ENCODE measurements at places on chromosomes 2 and 18.
A peak's percentile ranks its signal among the peaks of the same experiment; 100 is the strongest.

DNA sequence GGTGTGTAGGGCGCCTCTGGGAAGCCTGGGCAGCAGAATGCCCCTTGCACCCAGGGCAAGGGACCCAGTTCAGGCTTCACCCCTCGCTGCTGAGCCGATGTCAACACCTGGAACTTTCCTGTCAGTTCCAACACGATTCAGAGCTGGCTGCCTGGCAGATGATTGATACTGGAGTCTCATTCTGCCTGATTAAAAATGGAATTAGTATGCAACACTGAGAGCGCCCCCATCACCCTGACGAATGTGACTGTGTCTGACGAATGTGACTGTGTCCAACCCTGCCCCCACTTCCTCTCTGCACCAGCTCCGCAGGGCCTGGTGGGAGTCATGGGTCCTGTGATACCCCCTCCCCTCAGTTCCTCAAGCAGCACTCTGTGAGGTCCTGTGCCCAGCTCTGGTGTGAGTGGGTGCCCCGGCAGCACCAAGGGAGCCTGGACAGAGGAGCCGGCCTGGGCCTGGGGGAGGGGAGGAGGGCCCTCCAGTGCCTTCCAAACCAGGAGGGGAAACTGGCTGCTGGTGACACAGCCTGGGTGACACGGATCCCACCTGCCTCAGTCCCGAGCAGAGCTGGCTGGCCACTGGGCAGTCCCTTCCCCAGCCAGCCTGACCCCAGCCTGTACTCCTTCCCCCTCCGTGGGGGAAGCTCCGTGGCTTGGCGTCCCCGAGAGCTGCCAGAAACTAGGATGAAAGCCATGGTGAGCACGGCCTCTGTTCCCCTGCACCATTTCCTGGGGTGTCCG is 41.4 kb upstream of the ALPP start:
- DNase-seq = no peak

GRCh38 chr2:170554278-170554955 is 160.7 kb upstream of the SP5 start:
- DNase-seq = no peak

DNA sequence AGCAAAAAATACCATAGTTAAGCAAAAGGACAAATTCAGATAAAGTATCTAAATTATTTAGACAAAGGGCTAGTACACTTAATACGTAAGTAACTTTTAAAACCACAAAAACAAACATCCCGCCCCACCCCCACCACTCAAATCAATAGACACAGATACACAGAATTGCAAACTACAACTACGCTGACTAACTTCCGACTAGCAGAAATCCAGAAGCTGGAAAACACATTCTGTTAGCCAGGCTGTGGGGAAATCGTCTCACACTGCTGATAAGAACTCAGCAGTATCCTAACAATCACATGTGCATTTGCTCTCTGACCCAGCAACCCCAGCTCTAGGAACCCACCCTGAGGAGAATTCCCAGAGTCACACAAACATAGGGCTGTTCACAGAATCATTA is 16.6 kb downstream of the FAM168B start:
- DNase-seq = no peak

- no peak for DNase-seq
Measured at GRCh38 chr2:100041385-100041784, 101.0 kb downstream of the AFF3 start.

DNA sequence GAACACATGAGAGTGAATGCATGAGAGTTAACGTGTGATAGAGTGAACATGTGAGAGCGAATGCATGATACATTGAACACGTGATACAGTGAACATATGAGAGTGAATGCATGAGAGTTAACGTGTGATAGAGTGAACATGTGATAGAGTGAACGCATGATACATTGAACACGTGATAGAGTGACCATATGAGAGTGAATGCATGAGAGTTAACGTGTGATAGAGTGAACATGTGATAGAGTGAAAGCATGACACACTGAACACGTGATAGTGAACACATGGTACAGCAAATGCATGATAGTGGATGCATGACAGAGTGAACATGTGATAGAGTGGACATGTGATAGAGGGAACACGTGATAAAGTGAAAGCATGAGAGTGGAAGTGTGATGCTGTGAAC is 517.9 kb downstream of the EIPR1 start:
- DNase-seq = no peak

DNA sequence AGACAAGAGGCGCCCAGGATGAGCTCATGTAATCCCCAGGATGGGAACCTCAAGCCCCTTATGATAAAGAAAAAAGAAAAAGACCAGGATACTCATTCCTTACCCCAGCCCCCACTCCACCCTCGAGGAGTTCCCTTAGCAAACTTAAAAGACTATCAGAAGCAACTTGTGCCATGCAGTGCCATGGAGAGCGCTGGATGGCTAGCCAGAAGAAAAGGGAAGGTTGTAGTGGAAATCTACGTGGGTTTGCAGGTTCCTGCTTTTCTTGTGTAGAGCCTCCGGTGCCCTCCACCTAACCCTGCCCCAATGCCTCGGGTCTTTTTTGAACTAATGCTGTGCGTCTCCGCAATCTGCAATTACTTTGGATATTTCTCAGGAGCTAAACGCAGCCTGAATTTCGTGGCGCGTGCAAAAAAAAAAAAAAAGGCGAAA is 16.2 kb upstream of the BCL11A start:
- DNase-seq = no peak

DNA sequence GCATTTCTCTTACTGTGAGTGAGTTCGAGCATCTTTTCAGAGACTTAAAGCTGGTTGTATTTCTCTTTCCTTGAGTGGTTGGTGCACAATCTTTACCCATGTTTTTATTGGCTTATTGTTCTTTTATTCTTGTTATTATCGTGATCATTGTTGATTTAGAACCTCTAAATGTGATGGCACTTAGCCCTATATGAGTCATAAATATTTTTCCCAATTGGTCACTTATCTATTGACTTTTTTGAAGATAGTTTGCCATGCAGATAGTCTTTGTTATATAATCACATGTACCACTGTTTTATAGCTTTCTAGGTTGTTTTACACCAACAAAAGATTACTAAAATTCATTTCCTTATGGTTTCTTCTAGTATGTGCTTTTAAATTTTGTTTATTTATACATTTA is 141.6 kb upstream of the MSH6 start:
- no peak for DNase-seq

GRCh38 chr2:239110595-239111048 is 262.7 kb downstream of the TWIST2 start:
- DNase-seq = no peak

- DNase-seq = no peak
Measured at GRCh38 chr2:200649724-200650123, 63.9 kb downstream of the AOX1 start.

DNA sequence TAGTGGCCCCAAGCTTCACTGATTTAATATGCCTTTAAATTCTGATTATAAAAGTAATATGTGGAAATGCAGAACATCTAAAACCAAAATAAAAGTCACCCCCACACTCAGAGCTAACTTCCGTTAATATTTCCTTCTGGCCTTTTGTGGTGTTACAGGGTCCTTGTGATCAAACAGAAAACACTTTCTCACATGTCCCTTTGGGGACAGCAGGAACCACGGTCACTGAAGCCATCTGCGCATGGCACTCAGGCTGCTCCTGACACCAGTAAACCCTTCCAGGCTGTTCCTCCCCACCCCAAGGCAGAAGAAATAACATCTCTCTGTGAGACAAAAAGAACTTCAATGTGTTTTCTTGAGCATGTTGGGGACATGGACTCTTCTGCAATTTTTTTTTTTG is 25.1 kb upstream of the GPR17 start:
- no peak for DNase-seq

DNA sequence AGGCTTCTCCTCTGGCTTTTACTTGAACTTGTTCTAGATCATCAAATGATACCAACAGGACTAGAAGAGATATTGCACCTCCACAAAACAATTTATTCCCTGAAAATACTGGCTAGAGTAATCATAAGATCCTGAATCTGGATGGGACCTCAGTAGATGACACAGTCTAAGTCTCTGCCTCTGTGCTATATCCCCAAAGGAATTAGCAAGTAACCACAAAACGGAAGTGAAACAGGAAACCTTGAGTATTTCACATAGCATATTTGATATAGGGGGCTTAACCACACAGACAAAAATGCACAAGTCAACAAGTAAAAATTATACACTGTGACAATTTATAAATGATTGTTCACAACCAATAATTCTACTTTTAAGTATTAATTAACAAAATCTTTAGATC is 456.9 kb upstream of the TNP1 start:
- no peak for DNase-seq

DNA sequence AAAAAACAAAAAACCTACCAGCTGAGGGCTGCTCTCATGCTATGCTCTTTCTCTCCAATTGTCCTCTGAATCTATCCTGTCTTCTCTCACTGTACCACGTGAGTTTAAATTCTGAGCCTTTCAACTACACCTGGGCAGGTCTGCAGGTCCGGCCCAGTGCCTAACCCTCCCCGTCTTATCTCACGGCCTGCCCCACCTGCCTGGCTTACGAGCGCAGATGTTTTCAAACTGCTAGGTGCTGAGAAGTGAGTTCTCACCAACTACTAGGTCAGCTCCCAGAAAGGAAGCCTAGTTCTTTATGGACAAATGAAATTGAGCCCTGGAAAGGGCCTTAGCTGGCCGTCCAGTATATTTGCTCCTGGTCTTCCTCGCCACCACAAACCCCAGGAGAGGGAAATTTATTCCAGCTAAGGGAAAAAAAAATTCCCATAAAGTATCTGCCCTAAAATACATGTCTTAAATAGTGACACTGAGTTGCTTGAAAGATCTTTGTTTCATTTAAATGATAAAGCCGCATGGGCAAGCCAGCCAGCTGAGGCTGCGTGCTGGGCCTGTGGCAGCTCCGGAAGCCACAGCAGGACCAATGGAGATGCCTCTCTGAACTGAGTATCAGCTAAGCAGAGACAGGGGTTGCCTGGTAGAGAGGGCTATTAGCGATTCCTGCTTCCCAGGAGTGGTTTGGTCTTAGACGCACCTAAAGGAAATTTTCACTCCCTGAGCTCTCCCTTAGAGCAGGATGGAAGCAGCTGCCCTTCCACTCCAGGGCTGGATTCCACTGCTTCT is 92.5 kb upstream of the NCK2 start:
- DNase-seq = no peak

- no peak for DNase-seq
Measured at GRCh38 chr2:234911271-234911670, 40.5 kb upstream of the SH3BP4 start.

DNA sequence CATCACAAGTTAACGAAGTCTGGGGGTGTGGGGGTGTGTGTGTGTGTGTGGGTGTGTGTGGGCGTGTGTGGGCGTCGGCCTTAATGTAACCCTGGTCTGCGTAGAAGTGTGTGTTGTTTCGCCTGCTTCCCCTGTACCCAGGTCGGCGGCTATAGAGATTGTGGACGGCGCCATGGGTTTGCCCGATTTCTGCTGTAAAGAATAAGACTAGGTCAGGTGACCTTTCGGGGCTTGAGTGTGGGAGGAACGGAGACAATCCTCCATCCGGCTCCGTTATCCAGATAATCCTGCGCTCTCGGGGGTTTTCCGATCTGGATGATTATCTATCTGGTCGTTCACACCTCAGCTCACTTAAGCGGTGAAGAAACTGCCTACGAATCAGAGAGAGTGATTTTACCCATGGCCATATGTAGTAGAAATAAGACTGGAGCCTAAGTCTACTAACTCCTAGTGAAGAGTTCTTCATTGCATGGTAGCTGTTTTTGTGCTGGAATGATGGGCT is 543 bp downstream of the HADHB start:
- DNase-seq = peak; percentile 55

GRCh38 chr2:72155151-72155550 is 7.5 kb upstream of the CYP26B1 start:
- DNase-seq = no peak

DNA sequence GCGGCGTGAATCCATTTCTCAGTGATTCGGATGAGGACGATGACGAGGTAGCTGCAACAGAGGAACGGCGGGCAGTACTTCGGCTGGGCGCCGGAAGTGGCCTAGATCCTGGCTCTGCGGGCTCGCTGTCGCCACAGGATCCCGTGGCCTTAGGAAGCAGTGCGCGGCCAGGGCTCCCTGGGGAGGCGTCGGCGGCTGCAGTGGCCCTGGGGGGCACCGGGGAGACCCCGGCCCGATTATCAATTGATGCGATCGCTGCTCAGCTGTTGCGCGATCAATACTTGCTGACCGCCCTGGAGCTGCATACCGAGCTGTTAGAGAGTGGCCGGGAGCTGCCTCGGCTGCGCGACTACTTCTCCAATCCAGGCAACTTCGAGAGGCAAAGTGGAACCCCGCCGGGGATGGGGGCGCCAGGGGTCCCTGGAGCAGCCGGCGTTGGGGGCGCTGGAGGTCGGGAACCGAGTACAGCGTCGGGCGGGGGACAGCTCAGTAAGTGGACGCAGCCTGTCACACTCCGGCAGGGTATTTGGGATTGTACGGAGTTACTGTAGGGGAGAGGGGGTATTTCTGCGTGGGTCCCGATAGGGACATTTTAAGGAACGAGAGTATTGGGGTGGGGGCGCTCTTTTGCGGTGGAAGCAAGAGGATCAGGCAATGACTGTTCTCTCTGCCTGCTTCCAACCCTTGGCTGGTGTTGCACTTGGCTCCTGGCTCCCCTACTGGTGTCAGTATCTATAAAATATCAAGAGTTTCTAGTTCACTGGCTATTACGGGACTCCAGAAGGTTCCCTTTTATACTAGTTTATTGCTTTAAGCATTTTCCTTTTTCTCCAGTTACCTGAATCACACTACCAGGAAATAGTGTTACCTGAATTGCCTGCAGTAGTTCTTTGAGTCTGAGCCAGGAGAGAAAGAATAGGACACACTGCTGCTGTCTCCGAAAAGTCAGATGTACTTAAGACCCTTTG is 772 bp downstream of the RELCH start:
- peak; percentile 17 for DNase-seq

GRCh38 chr2:16093639-16094529 is 153.5 kb downstream of the MYCN start:
- no peak for DNase-seq

DNA sequence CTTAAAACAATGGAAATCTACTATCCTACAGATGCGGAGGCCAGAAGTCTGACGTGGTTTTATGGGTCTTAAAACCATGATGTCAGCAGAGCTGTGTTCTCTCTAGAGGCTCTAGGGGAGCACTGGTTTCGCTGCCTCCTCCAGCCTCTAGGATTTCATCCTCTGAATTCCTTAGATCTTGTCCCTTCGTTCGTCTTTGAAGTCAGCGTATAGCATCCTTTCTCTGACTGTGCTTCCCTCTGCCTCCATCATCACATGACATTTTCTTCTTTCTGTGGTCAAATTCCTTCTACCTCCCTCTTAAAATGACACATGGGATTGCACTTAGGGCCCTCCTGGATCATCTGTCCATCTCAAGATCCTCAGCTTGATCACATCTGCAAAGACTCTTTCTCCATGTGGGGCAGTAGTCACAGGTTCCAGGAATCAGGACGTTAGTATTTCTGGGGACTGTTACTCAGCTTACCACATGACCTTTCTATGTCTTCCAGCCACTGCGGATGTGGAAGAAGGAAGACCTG is 22.7 kb upstream of the NCK2 start:
- no peak for DNase-seq

GRCh38 chr2:100703213-100703612 is 116.7 kb upstream of the NPAS2 start:
- no peak for DNase-seq
